ENCODE measurements at places on chromosomes 1 and 21.

DNA sequence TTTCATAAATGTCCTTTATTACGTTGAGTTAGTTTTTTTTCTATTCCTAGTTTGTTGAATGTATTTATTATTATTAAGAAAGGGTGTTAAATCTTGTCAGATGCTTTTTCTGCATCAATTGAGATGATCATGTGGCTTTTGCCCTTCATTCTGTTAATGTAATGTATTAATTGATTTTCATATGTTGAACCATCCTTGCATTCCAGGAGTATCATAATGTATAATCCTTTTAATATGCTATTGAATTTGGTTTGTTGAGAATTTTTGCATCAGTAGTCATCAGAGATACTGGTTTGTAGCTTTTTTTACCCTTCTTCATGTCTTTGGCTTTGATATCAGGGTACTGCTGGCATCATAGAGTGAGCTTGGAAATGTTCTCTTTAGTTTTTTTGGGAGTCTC lies 100.0 kb downstream of the POFUT2 start:
- no peak for DNase-seq

- no peak for DNase-seq
Observed at GRCh38 chr1:236089046-236089773, 24.3 kb upstream of the NID1 start.

- no peak for DNase-seq
Observed at GRCh38 chr1:27057801-27058625, 45.4 kb upstream of the TENT5B start.

GRCh38 chr21:45423968-45424853 lies 19.2 kb downstream of the COL18A1 start:
- no peak for DNase-seq

GRCh38 chr1:29948581-29948980 lies 712.3 kb downstream of the PTPRU start:
- no peak for DNase-seq

DNA sequence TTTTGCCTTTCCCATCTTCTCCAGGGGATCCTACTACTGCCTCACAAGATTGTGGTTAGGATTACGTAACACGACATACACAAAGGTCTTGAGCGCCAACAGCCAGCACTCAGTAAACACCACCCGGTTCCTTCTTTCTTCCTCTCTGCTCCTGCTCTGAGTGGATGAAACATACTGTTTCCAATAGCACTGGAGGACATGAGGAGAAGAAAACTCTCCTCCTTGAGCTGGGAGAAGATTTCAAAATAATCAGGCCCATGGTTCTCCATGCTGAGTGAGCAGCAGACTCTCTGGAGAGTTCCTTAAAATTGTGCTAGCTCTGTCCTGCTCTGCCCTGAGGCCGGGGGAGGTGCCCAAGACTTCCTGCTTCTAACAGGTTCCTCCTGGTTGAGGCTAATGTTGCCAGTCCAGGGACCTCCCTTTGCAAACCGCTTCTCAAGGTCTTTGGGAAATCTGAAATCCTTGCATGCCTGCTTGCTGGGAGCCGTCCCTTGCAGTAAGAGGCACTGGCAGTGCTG lies 29.4 kb upstream of the MX1 start:
- DNase-seq = no peak

- no peak for DNase-seq
Observed at GRCh38 chr1:171250263-171250662, 2.0 kb downstream of the FMO1 start.

GRCh38 chr1:15178571-15179484 lies 25.3 kb downstream of the TMEM51 start:
- DNase-seq = no peak

DNA sequence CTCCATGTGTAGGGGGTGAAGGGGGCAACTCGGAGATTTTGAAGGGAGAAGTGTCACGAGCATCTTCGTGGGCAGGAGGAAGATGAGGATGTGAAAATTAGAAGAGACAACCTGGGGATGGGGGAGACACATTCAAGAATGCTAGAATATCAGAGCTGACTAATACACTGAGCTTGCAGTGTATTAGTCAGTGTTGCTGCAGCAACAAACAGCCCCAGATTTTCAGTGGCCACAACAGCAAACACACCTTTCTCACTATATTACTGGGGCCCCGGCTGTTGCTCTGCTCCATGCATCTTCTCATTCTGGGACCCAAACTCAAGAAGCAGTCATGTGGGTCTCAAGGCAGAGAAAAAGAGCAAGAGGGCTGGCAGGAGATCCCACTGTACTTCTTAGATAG lies 74.8 kb upstream of the SIM2 start:
- no peak for DNase-seq

- DNase-seq = no peak
Observed at GRCh38 chr1:203486618-203487370, 7.2 kb upstream of the OPTC start.

DNA sequence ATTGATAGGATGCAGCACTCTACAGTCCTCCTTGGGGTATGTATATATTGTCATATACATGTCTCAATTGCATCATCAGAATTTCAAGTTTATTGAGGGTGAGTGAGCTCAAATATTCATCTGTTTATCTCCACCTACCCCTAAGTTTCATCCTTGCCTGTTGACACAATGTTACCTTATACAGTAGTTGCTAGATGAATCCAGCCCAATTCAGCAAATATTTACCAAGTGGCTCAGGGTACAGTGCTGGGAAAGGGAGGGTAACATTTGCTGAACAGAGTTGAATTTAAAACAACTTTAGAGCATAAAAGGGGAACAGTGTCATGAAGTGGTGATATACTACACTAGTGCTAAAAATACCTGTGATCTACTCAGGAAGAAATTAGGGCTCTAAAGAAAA lies 14.4 kb downstream of the ELAVL4 start:
- DNase-seq = no peak

- no peak for DNase-seq
Observed at GRCh38 chr21:15063081-15063813, 1.6 kb downstream of the NRIP1 start.

DNA sequence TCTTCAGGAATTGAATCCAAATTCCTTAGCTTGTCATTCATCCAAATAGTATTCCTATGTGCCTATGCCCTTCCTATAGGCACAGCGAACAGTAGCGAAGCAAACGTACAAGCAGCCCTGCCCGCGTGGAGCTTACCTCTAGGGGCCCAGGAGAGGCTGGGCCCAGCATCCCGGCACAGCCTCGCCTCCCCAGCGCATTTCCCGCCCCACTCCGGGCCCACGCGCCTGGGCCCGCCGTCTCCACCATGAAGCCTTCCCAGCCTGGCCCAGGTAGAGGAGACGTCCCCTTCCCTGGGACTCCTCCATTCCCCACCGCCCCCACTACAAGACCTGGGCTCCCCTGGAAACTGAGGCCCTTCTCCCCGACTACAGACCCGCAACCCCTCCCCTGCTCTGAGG lies 245 bp upstream of the TMEM269 start:
- no peak for DNase-seq

DNA sequence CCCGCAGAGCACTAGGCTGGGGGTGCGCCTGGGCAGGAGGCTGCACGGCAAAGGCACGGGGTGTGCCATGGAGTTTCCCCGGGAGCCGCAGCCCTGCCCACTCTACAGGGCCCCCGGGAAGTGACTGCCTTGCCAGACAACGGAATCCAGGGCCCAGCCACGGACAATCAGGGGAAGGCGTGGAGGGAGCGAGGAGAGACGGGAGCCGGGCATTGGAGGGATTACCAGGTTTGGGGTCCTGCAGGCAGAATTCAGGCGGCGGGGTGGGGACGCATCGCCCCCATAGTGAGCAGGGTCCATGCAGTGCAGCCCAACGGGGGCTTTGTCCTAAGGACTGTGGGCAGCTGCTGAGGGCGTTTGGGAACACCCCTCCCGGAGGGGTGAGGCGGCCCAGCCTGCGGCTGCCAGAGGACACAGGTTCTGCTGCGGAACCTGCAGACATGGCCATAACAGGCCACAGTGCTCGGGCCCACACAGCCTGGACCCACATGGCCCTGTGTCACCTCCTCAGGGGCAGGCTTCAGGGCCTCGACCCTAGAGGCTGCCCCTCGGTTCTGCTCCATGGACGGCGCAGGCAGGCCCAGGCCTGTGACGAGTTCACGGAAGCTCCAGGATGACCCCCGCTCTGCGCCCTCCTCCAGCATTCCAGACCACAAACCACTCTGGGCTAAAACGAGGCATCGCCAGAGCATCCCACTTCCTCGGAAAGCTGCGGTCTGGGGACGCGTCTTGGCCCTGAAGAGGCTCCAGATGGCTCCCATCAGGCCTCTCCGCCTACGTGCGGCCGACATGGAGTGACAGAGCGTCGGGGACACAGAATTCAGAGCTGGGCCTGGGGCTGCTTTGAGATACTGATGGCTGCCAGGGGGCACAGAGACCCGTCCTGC lies 54.5 kb downstream of the COL6A1 start:
- no peak for DNase-seq

GRCh38 chr1:30668024-30668423 lies 55.4 kb downstream of the MATN1 start:
- DNase-seq = no peak

- DNase-seq = no peak
Observed at GRCh38 chr1:116533429-116533820, 37.4 kb downstream of the CD58 start.

GRCh38 chr1:58583496-58583895 lies 6.4 kb upstream of the TACSTD2 start:
- DNase-seq = no peak

GRCh38 chr1:160216301-160216700 lies 11.1 kb downstream of the PEA15 start:
- no peak for DNase-seq

- no peak for DNase-seq
Observed at GRCh38 chr21:25584833-25585676, 22.2 kb downstream of the MRPL39 start.

GRCh38 chr21:23858878-23859277 lies 1748.4 kb downstream of the MRPL39 start:
- DNase-seq = no peak

GRCh38 chr1:178877896-178878295 lies 7.0 kb upstream of the ANGPTL1 start:
- DNase-seq = no peak

DNA sequence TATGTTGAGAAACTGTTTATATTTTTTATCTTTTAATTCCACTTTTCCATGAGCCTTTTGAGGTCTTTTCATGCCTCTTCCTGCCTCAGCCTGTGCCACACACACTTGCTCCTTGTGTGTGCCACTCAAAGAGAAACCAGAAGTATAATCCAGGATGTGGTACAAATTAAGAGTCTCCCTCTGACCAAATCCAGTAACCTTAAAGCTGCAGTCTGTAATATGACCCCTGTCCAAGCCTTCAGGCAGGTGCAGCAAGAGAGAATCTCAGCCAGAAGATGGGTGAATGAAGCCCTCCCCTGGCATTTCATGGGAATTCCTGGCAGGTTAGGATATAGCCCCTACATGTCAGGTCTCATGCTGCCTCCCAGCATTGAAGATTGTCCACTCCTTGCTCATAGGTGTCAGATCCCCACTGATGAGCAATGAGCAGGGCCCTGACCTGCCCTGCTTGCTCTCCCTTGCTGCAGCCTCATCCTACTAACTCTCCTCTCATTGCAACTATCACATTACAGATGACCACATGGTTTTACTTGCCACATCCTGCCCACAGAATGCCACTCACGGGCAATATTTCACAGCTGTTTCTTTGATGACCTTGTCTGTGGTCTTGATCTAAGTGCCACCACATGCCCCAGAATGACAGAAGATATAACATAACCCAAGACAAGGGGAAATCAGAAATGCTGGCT lies 169.3 kb downstream of the SEC16B start:
- DNase-seq = no peak

- no peak for DNase-seq
Observed at GRCh38 chr1:202871367-202871766, 17.6 kb downstream of the RABIF start.

DNA sequence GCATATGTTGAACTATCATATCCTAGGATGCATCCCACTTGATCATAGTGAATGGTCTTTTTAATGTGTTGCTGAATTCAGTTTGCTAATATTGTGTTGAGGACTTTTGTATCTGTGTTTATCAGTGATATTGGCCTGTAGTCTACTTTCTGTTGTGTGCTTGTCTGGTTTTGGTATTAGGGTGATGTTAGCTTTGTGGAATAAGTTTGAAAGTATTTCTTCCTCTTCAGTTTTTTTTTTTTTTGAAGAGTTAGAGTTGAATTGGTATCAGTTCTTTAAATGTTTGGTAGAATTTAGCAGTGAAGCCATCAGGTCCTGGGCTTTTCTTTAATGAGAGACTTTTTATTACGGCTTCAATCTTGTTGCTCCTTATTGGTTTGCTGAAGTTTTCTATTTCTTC lies 162.3 kb downstream of the VAV3 start:
- DNase-seq = no peak

- no peak for DNase-seq
Observed at GRCh38 chr1:238404921-238405320, 514.2 kb upstream of the ZP4 start.

DNA sequence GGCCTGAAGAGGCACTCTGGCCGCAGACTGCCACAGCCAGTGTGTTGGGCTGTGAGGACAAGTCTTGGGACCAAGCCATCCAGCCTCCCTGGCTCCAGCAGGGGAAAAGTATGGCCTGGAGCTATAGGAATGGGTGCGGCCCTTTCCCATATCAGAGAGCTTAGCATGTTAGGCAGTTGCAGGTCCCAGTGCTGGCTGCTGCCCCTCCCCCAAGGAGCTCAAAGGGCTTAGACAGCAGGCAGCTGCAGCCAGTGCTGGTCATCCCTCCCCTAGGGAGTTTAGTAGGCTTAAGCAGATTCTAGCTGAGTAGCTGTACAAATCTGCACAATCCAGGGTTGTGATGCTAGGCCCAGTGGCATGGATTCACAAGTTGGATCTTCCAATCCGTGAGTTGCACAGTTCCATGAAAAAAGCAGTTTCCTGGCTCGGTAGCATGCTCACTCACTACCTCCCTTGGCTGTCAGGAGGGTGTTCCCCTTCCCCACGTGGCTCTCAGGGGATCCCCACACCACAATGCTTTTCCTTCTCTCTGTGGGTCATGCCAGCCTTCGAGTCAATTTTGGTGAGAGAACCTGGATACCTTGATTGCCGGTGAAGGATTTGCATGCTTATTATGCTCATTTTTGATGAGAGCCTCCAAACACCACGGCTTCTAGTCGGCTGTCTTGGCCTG lies 1490.8 kb downstream of the BRINP3 start:
- no peak for DNase-seq

DNA sequence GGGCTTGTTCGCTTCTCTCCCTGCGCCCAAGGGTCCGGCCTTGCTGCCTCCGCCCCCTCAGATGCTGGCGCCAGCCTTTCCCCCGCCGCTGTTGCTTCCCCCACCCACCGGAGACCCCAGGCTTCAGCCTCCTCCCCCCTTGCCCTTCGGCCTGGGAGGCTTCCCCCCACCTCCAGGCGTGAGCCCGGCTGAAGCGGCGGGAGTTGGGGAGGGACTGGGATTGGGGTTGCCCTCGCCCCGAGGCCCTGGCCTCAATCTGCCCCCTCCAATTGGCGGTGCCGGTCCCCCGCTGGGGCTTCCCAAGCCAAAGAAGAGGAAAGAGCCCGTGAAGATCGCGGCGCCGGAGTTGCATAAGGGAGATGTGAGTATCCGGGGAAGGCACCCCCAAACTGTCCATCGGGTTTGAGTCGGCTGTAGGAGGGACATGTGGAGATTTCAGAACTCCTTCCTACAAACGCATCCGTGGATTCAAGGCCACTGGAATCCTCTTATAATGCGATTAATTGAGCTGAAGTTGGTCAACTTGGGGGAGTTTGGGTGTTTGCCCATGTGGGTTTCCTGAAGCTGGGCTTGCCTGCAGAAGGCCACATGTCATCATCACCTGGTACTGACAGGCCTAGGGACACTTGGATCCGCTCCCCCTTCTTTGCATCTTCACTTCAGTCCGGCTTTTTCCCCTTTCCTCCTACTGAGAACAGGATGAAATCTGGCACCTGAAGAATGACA lies 707 bp downstream of the PRCC start:
- DNase-seq = no peak

- no peak for DNase-seq
Observed at GRCh38 chr1:51378871-51379270, 48.5 kb upstream of the TTC39A start.

GRCh38 chr1:59645893-59646292 lies 168.9 kb upstream of the HOOK1 start:
- DNase-seq = no peak

Data from NCI-H1048 (cell line).